Fibroblast of skin of left quadriceps (primary cell): ENCODE measurements at places on chromosomes 2 and 18.

DNA sequence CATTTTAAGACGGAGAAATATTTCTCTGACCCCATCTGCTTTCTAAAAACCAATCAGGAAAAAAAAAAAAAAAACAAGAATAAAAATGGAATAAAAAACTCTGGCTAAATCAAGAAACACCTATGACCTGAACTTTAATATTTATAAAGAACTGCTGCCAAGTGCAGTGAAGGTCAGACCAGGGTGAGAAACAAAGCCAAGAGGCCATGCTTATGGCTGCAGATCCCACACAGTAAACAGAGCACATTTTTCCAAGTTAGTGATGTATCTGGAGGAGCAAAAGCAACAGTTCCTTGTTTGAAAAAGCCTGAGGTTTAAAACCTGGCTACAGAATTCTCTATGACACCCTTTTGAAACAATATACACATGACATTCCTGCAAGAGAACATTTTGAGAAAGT lies 242.3 kb downstream of the SRBD1 start:
- no peak for DNase-seq

GRCh38 chr2:146209842-146210275 lies 1635.0 kb upstream of the ACVR2A start:
- DNase-seq = no peak

DNA sequence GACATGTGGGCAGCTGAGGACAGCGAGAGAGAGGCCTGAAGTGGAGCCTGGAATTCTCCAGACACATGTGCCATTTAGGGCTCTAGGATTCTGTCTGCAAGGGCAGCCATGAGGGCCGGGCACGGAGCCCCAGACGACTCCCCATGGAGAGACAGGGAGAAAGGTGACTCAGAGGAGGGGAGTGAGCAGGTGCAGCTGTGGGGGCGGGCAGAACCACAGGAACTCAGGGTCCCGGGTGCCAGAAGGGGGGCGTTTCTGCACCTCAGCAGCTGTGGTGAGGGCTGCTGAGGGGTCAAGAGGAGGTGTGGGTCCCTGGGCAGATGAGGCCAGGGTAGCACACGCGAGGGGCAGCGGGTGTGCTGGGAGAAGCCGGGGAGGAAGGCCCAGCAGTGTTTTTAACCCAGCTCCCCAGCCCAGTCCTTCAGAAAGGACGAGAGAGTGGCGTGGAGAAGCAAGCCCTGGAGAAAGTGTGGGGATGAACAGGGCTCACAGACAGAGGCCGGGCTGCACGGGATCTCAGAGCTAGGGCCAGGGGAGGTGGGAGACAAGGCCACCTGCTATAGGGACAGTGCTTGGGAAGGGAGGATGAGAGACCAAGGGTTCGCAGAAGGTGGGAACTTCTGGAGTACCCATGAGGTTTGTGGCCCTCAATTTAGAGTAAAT lies 7.6 kb downstream of the GPR17 start:
- no peak for DNase-seq

GRCh38 chr2:4782647-4783046 lies 909.5 kb upstream of the SOX11 start:
- no peak for DNase-seq
